GM12878 (cell line): ENCODE measurements at places on chromosomes 13 and 19. TPM values are rescaled to one million over a fixed set of nuclear protein-coding genes. Genes with fewer than 3 reads are reported as not detected.

GRCh38 chr13:36297366-36298338, at the start of gene CCDC169:
CCDC169 (minus strand) TSS chr13:36297814; CDS start chr13:36297719, 95 bp downstream.
- peak within 1 kb of the TSS; percentile 56 for H3K4me3 ChIP-seq
- DNase-seq = no peak
- no peaks in the 10 kb centered on the region for H3K4me1 ChIP-seq
- no peaks in the 10 kb centered on the region for H3K27me3 ChIP-seq

DNA sequence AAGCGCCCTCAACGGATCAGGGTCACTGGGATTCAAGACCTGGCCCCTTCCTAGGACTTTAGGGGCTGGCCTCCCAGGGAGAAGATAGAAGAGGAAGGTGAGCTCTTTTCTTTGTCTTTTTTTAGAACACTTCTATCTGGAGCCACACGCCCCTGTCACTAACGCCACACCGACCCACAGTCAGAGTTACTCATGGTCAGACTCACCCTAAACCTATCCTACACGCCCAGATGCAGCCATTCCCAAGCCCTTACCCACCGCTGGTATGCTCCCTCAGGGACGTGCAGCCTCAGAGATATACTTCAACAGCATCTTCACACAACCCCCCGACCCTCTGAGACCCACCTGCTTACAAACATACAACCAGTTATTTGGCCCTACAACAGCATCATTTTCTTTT, 29.9 kb upstream of the MUC16 start:
- no peaks in the 10 kb centered on the region for H3K4me1 ChIP-seq
- H3K4me3 ChIP-seq = no peak overlapping the region
- no peak overlapping the region for H3K27ac ChIP-seq

DNA sequence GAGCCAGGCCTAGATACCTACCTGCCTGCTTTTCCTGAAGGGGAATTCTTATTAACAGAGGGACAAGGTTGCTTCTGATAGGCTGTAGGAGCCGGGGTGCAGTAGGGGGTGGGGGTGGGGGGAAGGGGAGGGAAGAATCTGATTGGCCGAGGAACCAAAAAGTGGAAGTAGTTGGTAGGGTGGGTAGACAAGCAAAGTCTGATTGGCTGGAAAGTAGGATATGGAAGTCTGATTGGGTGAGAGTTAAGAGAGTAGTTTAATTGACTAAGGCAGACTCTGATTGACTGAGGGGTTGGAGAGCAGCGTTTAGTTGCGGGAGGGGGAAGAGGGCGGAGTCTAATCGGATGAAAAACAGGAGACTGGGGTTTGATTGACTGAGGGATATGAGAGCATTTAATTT, 9.4 kb upstream of the CYP4F22 start:
- no peaks in the 10 kb centered on the region for H3K4me1 ChIP-seq
- H3K27ac ChIP-seq = no peak overlapping the region
- no peaks in the 10 kb centered on the region for H3K36me3 ChIP-seq
- H3K4me3 ChIP-seq = no peak overlapping the region
- H3K27me3 ChIP-seq = no peaks in the 10 kb centered on the region

GRCh38 chr13:88068975-88069374, 397.8 kb downstream of the SLITRK5 start:
- H3K4me1 ChIP-seq = no peaks in the 10 kb centered on the region
- no peaks in the 10 kb centered on the region for H3K27me3 ChIP-seq
- no peak overlapping the region for H3K27ac ChIP-seq

DNA sequence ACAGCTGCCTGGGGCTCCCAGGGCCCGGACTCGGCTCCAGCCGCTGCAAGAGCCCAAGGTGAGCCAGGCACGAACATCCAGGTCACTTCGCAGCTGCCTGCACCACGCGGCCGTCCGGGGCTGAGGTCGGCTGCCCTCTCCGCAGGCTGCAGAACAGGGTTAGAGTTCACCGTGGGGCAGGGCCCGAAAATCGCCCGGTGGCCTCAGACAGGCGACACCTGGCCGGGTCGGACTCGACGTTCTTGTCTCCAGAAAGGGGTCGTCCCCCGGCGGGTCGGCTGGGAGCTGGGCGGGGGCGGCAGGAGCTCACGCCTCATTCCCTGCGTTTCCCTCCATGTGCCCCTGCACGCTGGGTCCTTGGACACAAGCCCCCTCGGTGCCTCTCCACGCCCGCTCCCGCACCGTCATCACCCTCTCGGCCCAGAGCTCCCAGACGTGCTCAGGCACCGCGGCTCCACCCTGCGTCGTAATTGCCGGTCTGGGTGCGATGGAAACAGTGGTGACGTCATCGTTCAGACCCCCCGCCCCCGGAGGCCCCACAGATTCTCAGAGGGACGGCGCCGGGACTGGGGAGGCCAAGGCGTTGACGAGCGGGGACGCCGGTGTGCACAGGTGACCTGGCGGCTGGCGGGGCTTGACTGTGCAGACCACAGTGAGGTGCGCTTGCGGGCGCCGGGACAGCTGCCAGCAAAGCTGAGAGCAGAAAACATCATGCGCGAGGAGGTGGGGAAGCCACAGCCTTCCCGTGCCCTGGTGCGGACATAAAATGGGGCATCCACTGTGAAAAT, 4.0 kb upstream of the GRIN3B start:
- H3K4me1 ChIP-seq = no peaks in the 10 kb centered on the region; the same call in 1 of the 2 replicates
- H3K36me3 ChIP-seq = no peaks in the 10 kb centered on the region; the same call in none of the 2 replicates
- H3K27me3 ChIP-seq = peaks cover 3% of the 10 kb centered on the region; the same call in 1 of the 2 replicates
- H3K27ac ChIP-seq = no peak overlapping the region
- DNase-seq = no peak
- H3K4me3 ChIP-seq = no peak overlapping the region

GRCh38 chr19:57052081-57052480, 67.7 kb upstream of the USP29 start:
- no peaks in the 10 kb centered on the region for H3K27me3 ChIP-seq
- H3K27ac ChIP-seq = no peak overlapping the region
- H3K4me3 ChIP-seq = no peak overlapping the region
- no peaks in the 10 kb centered on the region for H3K36me3 ChIP-seq

Gene GNG7
- polyA plus RNA-seq = 10.6 and 10.9 TPM in 2 replicates

Gene LMTK3
- not detected in 2 replicates for polyA plus RNA-seq

Gene CYP2S1
- 0.21 and 0.22 TPM in 2 replicates for polyA plus RNA-seq

Gene HIF3A
- 0.03 TPM in 1 of 2 replicates, not detected in the other for polyA plus RNA-seq

Gene APC2
- polyA plus RNA-seq = 0.04 TPM in 1 of 2 replicates, not detected in the other

Gene ENOX1
- polyA plus RNA-seq = 0.05 and 0.11 TPM in 2 replicates
